Occipital lobe (tissue), 3 donors: ENCODE measurements at places on chromosomes 1 and 21. TPM values are rescaled to one million over a fixed set of nuclear protein-coding genes. Genes with fewer than 3 reads are reported as not detected.
A peak's percentile ranks its signal among the peaks of the same experiment; 100 is the strongest.

Gene LHX4
- 0.31 TPM for total RNA-seq

Gene PRR9
- not detected for total RNA-seq

Gene CFHR2
- total RNA-seq, result not detected

- DNase-seq, result peak; percentile 42
Measured at GRCh38 chr1:201709564-201710295, 119.2 kb upstream of the IPO9 start.

GRCh38 chr1:164263540-164263939 lies 295.4 kb upstream of the PBX1 start:
- no peak for DNase-seq

DNA sequence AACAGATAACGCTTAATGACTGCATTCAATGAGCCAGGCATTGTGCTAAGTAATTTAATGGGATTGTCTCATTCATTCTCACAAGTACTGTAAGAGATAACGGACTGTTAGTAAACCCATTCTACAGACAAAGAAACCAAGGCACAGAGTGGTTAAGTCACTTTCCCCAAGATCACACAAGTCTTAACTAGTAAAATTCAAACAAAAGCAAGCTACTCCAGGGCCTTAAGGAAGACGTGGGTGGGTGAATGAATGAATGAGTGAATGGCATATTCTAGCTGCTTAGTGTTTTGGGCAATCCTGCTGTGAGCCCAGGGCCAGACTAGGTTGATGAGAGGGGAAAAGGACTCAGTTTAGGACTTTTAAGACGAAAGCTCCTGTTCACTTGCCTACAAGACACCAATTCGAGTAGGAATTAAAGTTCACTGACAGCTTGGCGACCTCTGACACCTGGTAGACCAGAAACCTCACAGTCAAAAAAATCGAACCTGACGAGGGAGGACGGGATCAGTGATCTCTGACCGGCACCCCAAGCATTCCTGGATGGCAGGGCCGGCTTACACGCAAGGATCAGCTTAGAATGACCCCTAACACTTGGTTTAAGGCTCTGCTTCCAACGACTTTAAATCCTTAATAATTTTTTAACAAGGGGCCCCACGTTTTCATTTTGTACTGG lies 557 bp downstream of the EMC1 start:
- no peak for DNase-seq

- DNase-seq, result peak; percentile 76
Measured at GRCh38 chr1:163069142-163069541, at the start of gene RGS4. Gene RGS4 (plus strand): TSS chr1:163069361. CDS start chr1:163069485, 124 bp downstream.

GRCh38 chr1:158527190-158527815 lies 26.9 kb downstream of the OR6Y1 start:
- no peak for DNase-seq
